ENCODE measurements at places on chromosomes 4 and X. TPM values are rescaled to one million over a fixed set of nuclear protein-coding genes. Genes with fewer than 3 reads are reported as not detected.

The PPP1R3F gene
- polyA plus RNA-seq, result 0.82 TPM

The ESX1 gene
- not detected for polyA plus RNA-seq

The TBC1D1 gene
- 37.3 TPM for polyA plus RNA-seq

The EDNRA gene
- not detected for polyA plus RNA-seq

The CAMK2D gene
- 18.0 TPM for polyA plus RNA-seq

The IGSF1 gene
- 108 TPM for polyA plus RNA-seq

The PAK3 gene
- not detected for polyA plus RNA-seq

The PCSK1N gene
- polyA plus RNA-seq, result 7.0 TPM

The BLOC1S4 gene
- polyA plus RNA-seq, result 17.6 TPM

- peak; percentile 44 for DNase-seq
- no peaks in the 10 kb centered on the region for H3K27me3 ChIP-seq
- no peak overlapping the region for H3K4me3 ChIP-seq
Measured at GRCh38 chr4:158020734-158021346, 152.0 kb downstream of the GASK1B start.

DNA sequence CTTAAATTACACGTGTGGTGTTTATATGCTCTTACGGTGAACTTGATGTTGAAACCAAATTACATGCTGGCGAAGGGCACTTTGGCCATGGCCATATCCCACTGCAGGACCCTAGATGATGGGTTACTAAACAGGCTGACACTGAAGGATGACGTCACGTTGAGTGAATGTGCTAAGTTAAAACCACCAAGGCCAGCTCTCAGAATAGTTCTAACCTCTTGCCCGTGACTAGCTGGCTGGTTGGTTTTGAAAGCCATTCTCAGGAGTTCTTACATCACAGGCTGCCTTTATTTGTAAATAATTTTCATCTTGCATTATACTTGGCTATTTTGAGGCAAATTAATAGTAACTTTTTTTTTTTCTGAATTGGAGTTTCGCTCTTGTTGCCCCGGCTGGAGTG, 41.3 kb upstream of the PHEX start:
- H3K4me1 ChIP-seq, result no peaks in the 10 kb centered on the region
- no peaks in the 10 kb centered on the region for H3K27me3 ChIP-seq
- no peak overlapping the region for H3K4me3 ChIP-seq
- DNase-seq, result no peak

DNA sequence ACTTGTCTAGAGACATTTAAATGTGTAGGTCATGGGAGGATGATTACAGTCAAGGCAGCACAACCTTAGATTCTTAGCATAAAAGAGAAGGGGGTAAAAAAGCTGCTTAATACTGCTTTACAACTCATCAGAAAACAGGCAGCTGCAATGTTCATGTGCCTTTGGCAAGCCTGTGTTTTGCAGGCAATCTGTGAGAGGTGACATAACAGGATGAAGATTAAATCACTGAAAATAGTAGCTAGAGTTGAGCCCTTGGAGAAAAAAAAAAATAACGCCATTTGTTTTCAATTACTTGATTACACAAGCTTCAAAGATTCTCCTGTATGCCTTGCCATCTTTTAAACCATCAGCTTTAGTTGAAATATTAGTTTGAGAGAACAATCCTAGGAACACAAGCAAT, 847.6 kb upstream of the LCORL start:
- no peak overlapping the region for H3K27ac ChIP-seq
- H3K36me3 ChIP-seq, result no peaks in the 10 kb centered on the region
- no peak for DNase-seq

GRCh38 chrX:29432534-29432933, 782.8 kb upstream of the MAGEB2 start:
- DNase-seq, result no peak
- H3K27me3 ChIP-seq, result no peaks in the 10 kb centered on the region
- no peak overlapping the region for H3K4me3 ChIP-seq
- no peaks in the 10 kb centered on the region for H3K36me3 ChIP-seq

- H3K4me1 ChIP-seq, result peaks cover 26% of the 10 kb centered on the region
- no peaks in the 10 kb centered on the region for H3K27me3 ChIP-seq
Measured at GRCh38 chr4:9964879-9965278, 56.4 kb downstream of the SLC2A9 start.

- no peak overlapping the region for H3K4me3 ChIP-seq
- H3K36me3 ChIP-seq, result no peaks in the 10 kb centered on the region
- H3K27ac ChIP-seq, result no peak overlapping the region
Measured at GRCh38 chrX:80423000-80423399, 2.8 kb downstream of the TENT5D start.

GRCh38 chr4:165151734-165152133, 39.1 kb upstream of the TMEM192 start:
- peaks cover 24% of the 10 kb centered on the region for H3K4me1 ChIP-seq
- H3K27me3 ChIP-seq, result no peaks in the 10 kb centered on the region

DNA sequence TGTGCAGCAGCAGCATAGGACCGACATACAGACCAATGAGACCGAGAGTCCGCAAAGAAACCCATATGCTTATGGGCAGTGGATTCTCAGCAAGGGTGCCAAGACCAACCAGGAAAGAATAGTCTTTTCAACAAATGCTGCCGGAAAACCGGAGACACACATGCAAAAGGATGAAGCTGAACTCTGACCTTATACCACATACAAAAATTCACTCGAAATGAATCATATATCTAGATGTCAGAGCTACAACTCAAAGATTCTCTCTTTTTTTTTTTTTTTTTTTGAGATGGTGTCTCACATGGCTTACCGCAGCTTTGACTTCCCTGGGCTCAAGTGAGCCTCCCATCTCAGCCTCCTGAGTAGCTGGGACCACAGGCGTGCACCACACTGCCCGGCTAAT, 16.0 kb upstream of the MXD4 start:
- peaks cover 2% of the 10 kb centered on the region for H3K27me3 ChIP-seq
- no peaks in the 10 kb centered on the region for H3K36me3 ChIP-seq
- no peak for DNase-seq
- no peaks in the 10 kb centered on the region for H3K4me1 ChIP-seq
- H3K27ac ChIP-seq, result no peak overlapping the region

DNA sequence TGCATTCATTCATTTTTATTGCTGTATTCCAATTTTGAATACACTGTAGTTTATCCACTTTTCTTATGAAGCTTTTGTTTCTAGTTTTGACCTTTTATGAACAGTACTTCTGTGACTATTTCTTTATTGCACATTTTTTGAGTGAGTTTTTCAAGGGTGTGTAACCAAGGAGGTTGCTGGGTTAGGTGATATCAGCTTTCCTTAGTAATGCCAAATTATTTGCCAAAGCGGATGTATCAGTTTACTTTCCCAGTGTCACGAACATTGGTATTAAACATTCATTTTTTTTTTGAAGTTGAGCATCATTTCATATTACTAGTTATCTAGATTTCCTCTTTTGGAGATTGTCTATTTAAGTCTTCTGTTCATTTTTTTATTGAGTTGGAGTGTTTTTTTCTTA, 32.9 kb downstream of the STIM2 start:
- no peaks in the 10 kb centered on the region for H3K27me3 ChIP-seq
- no peak overlapping the region for H3K4me3 ChIP-seq
- H3K4me1 ChIP-seq, result no peaks in the 10 kb centered on the region
- H3K27ac ChIP-seq, result no peak overlapping the region
- H3K36me3 ChIP-seq, result no peaks in the 10 kb centered on the region

DNA sequence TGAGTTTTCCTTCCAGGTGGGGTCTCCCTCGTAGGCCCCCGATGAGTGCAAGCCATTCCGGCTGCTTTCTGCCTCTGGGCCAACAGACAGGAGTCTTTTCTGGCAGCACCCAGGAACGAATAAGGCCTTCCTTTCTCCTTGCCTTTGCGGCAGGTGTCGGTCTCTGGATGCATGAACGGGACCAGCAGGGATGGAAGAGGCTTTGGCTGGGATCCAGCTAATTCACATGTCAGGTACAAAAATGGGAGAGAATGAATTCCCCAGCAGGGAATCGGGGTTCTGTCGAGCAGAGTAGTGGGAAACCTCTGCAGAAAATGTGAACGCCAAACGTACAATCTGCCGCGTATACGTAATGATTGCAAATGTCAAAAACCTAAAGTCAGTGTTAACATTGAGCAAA, 146.1 kb upstream of the TBL1X start:
- no peaks in the 10 kb centered on the region for H3K36me3 ChIP-seq
- H3K4me1 ChIP-seq, result no peaks in the 10 kb centered on the region
- no peak for DNase-seq
- H3K27me3 ChIP-seq, result no peaks in the 10 kb centered on the region
- H3K4me3 ChIP-seq, result no peak overlapping the region

DNA sequence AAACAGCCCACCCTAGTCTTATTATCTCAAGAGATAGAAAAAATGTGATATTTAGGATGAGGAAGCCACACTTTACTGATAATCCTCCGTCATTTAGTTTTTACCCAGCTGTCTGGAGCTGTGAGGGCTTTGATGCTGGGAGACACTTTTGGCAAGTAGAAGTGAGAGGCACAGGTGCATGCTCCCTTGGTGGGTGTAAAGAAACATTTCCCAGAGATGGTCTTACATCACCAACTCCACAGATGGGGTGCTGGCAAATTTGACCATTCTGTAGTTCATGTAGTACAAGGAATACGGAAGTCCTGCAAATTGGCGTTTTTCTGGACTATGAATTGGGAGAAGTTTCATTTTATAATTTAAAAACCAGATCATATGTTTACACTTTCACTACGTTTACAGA, 28.5 kb downstream of the TRIM61 start:
- H3K4me1 ChIP-seq, result no peaks in the 10 kb centered on the region
- H3K27ac ChIP-seq, result no peak overlapping the region
- no peak for DNase-seq
- H3K27me3 ChIP-seq, result no peaks in the 10 kb centered on the region

GRCh38 chrX:134362560-134363089, 97.3 kb upstream of the HPRT1 start:
- no peak overlapping the region for H3K27ac ChIP-seq
- no peaks in the 10 kb centered on the region for H3K4me1 ChIP-seq
- no peak overlapping the region for H3K4me3 ChIP-seq
- H3K27me3 ChIP-seq, result no peaks in the 10 kb centered on the region
- H3K36me3 ChIP-seq, result no peaks in the 10 kb centered on the region
- DNase-seq, result no peak

GRCh38 chrX:137565921-137566745, at the start of gene ZIC3:
TSS of gene ZIC3 (plus strand) at chrX:137566127. CDS start at chrX:137566692, 565 bp downstream.
- H3K36me3 ChIP-seq, result no peaks in the 10 kb centered on the region
- no peak for DNase-seq
- H3K27ac ChIP-seq, result no peak within 1 kb of the TSS

GRCh38 chrX:66043584-66043983, 3.7 kb upstream of the VSIG4 start:
- H3K27me3 ChIP-seq, result no peaks in the 10 kb centered on the region
- H3K36me3 ChIP-seq, result no peaks in the 10 kb centered on the region
- H3K4me3 ChIP-seq, result no peak overlapping the region

- no peak overlapping the region for H3K27ac ChIP-seq
- no peak overlapping the region for H3K4me3 ChIP-seq
- H3K4me1 ChIP-seq, result no peaks in the 10 kb centered on the region
- no peaks in the 10 kb centered on the region for H3K27me3 ChIP-seq
Measured at GRCh38 chrX:147376601-147377422, 534.9 kb upstream of the FMR1 start.

DNA sequence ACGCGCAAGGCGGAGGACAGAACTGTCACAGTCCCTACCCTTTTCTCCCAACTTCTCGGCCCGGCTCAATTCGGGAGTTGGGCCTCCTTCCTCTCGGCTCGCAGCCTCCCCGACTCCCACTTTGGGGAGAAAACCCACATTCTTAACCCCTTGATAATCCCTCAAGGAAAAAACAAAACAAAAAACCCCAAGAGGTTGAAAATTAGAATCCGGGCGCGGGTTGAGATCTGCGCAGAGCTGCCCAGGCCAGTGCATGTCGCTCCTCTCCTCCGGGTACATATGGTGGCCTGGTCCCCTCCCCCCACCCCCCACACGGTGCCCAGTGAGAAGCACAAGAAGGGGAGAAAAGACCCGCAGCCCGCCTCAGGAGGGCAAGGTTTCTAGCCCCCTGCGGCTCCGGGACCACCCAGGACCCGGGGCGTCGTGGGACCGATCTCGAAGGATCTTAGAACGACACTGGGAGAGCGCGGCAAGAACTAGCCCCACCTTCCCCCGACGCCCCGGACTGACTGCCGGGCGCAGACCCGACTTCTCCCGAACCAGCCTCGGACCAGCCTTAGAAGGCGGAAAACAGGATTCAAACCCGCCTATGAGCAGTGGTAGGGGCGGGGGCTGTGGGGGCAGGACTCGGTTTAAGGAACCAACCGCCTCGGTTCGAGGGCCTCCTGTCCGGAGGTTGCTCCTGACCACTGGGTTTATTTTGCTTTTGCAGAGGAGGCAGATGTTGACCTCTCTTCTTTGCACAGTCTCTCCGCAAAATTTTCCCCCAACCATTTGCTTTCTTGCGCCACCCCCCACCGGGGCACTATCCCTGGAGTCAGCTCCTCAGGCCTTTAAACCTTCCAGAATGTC, 2.5 kb upstream of the PDGFRA start:
- no peaks in the 10 kb centered on the region for H3K36me3 ChIP-seq
- H3K4me1 ChIP-seq, result peaks cover 22% of the 10 kb centered on the region
- DNase-seq, result no peak
- no peak overlapping the region for H3K27ac ChIP-seq
- H3K27me3 ChIP-seq, result peaks cover 14% of the 10 kb centered on the region

Data from HepG2 (cell line).